ENCODE measurements at places on chromosomes 4 and X.

- DNase-seq = no peak
Measured at GRCh38 chr4:102143433-102143832, 201.8 kb downstream of the SLC39A8 start.

GRCh38 chrX:65706041-65706828 is 38.8 kb downstream of the MSN start:
- DNase-seq = peak; percentile 45

- no peak for DNase-seq
Measured at GRCh38 chrX:109498434-109498833, 16.5 kb upstream of the GUCY2F start.

DNA sequence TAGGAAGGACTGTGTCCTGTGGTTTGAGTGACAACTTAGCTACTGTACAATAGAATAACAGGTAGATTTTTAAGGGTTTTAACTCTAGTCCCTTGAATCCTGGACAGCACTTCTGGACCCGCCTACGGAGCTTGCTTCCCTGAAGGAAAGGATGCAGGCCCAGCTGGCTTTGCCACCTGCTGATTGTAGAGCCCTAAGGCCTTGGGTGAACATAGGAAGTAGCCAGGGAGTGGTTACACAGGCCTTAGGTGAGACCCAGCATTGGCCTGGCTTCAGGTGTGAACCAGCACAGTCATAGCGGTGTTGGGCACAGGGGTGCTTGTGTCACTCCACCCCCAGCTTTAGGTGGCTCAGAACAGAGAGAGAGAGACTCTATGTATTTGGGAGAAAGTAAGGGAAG is 413.5 kb downstream of the GRIA2 start:
- no peak for DNase-seq

DNA sequence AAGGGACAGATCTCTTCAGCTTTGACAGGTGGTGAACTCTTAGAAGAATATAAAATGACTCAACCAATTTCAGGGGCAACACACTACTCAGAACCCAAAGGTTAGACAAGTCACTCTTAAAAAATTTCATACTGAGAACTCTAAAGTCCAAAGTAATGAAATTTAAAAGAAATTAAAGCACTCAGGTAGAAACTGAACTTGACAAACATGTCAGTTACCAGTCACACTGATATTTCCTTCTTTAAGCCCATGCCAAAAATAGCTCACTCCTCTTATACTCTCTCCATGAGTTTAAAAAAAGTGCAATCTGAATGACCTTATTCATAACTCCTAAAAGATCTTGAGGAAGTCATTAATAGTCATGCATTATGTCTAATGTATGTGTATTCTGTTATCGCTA is 40.3 kb downstream of the AMMECR1 start:
- no peak for DNase-seq

DNA sequence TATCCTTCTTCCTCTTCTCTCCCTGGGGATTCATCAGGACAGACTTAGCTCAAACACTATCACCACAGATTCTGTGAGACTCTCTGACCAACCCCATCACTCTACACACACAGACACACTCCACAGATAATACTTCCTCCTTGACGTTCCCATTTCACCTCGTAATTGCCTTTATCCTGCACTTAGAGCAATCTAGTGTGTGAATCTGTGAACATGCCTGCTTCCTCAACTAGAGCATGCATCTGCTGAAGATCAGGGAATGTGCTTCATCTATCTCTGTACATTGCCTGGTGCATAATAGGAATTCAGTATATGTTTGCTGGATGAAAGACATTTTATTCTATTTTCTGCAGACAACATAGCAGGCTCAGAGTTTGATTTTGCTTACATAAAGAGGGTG is 25.1 kb upstream of the HS6ST2 start:
- no peak for DNase-seq

GRCh38 chr4:168095776-168096406 is 3.6 kb downstream of the ANXA10 start:
- no peak for DNase-seq

GRCh38 chr4:53490965-53491622 is 100.2 kb downstream of the LNX1 start:
- no peak for DNase-seq

Measured in T-helper 1 cell (primary cell).